ENCODE measurements at places on chromosomes 12 and 14.

GRCh38 chr14:51750542-51750941, 98.8 kb downstream of the FRMD6 start:
- no peak for DNase-seq

DNA sequence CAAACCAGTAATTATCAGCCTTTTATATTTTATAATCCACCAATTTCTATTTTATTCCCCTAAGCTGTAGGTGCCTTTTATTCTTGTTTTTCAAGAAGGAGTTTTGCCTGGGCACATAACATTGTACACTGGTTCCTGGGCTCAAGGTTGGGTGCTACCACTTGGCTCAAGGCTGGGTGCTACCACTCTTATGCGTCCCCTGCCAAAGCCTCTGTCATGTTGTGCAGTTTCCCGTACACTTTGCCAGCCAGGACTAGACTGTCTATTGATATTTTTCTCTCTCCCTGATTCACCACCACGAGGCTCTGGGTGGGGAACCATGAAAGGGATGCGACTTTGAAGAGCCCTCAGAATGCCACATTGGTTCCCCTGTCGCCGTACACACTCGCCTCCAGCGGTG, 52.5 kb upstream of the VASH1 start:
- DNase-seq = no peak

GRCh38 chr14:66072190-66073084, 413.7 kb upstream of the CCDC196 start:
- no peak for DNase-seq

GRCh38 chr12:66668311-66668710, 10.6 kb downstream of the GRIP1 start:
- DNase-seq = no peak

- DNase-seq = no peak
These were observed 4.1 kb downstream of the CYP46A1 start for GRCh38 chr14:99688210-99688581.

- no peak for DNase-seq
These were observed 1756.2 kb upstream of the SEL1L start for GRCh38 chr14:83289896-83290295.

DNA sequence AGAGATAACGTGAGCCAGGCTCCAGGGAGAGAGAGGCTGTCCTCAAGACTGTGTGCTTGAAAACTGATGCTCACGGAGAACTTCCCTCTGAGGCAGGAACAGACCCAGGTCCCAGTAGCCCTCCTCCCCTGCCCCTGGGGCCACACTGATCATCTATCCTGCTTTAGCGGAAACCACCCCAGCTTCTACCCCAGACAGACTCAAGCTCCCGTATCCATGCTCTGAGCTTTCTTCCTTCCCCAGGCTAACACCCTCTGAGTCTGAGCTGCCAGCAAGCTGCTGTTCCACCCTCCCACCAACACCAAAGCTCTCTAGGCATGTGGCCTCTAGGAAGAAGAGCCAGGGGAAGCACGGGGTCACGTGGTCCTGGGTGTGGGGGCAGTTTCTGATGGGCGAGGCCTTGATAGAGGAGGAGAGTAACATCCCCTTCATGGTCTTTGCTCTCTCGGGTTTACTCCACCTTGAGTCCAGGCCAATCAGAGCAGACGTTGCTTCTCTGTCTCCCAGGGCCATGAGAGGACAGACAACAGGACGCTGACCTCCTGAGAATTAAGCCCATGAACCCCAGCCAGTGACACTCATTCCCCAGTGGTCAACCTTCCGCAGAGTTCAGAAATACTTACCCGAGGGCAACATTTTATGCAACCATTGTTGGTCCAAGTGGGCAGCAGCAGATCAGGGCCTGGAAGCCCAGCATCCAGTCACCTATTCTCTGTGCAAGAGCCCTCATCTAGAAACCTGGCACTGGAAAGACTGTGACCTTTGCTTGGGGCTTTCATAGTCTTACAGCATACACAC, 1.4 kb downstream of the PCK2 start:
- DNase-seq = no peak

DNA sequence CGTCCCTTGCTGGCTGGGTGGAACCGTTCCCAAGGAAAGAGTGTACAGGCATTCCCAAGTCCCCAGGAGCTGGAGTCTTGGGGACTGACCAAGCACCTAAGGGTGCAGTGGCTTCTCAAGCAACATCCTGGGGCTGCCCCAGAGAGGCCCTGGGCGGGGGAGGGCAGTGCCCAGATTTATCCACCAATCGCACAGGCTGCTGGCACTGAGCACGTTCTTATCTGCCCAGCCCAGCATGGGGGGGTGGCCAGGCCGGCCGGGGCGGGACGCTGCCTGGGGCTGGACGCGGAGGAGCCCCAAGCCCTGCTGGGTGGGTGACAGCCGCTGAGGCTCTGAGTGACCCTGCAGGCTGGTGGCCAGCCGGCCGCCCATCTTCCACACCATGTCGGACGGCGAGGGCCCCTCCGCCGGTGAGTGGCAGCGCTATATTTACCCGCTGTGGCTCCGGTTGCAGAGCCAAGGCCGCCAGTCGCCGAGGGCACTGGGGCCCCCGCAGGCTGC, 53.4 kb downstream of the CYP46A1 start:
- no peak for DNase-seq

- DNase-seq = peak; percentile 13
These were observed 28.7 kb downstream of the NKX2-8 start for GRCh38 chr14:36553656-36554260.

DNA sequence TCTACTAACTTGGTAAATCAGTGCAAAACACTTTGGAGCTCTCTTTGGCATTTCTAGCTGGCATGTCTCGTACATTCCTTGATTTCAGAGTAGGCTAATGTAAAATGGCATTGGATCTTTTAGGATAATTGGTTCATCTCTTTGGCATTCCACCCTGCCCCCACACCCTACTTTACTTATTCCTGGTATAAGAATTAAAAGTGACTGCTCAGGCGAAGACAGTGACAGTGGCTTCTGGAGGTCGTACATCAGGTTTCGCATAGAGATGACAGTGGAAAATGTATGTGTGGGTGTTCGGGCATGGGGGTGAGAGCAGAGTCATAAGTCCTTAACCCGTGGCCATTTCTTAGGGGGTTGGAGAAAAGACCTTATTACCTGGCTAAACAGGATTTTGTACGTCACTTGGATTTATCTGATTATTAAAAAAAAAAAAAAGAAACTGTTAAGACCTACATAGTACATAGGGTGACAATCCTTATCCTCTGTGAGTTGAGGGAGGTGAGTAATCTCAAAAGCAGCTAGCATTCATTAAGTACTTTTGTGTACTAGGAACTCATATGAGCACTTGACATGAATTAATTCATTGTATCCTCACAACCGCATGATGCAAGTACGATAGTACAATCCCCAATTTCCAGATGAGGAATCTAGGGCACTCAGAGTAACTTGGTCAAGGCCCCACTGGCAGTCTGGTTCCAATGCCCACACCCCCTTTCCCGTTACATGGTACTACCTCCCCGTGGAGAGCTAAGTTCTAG, 22.4 kb upstream of the KCNK13 start:
- DNase-seq = no peak
